ENCODE measurements at places on chromosomes 1 and 21.

GRCh38 chr1:165857046-165857801 lies 29.8 kb downstream of the UCK2 start:
- peak; percentile 45 for DNase-seq

DNA sequence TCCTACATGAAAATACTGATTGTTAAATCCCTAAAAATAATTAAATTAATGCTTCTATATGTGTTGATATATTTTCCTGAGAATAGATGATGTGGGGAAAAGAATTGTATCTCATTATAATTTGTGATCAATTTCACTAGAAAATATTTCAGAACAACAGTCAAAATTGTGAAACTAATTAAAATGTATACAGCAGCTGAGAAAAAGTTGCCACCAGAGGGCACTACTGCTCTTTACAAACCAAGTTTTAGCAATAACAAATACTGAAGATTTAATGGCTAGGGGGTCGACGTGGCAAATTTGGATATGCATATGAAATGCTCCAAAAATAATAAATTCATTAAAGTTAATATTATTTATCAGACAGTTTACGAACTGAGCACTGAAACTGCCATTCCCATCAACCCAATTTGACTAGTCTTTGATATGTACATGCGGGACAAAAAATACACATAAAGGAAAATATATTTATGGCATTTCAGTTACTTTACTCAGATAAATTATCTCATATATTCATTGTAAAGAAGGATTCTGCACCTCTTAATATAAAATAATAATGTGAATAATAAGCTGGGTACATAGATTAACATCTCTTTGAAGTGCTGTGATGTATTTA lies 96.3 kb upstream of the TMPRSS15 start:
- no peak for DNase-seq

DNA sequence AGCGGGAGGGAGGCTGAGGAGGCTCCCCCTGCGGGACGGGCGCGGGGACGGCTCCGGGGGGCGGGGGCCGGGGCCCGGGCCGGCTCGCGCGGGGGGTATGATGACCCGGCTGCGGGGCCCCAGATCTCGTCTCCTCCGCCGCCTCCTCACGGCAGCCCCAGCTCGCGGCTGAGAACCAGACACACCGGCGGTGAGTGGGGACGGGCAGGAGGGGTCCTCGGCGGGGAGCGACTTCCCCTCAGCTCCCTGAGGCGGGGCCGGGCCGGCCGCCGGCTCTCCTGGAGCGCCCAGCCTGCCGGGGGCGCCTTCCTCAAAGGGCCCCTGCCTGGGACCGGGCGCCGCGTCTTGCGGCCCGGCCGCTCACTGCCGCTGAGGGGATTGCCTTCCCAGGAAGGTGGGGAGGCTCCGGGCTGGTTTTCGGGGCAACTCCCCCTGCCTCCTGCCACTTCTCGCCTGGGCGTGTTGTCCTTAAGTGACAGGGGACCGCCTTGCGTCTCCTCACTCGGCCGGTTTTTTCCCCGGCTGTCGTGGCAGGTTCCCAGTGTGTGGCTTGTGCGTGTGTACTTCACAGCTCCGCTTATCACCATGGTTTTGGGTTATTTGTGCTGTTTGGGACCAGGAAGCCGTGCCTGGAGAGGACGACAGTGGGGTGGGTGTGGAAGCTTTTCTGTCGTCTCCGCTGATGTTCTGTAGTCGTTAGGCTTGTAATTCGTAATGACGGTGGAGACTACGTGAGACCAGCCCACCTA lies 800 bp downstream of the HIPK1 start:
- DNase-seq: peak; percentile 87

DNA sequence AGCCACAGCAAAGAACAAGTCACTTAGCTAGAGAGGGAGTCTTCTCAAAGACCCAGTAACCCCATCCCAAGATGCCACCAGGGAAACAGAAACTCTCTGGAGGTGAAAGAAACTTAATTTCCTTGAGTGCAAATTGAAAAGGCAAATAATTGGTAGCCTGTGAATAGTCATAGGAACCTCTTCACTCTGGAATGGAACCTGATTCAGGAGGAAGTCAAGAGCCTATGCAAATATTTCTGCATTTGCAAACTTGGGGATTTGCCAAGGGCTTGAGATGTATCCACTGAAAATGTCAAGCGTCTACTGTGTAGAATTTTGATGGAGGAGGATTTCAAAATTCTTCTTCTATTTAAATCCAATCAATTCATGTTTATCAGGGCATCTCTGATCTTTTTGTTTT lies 5.7 kb downstream of the HIVEP3 start:
- no peak for DNase-seq

GRCh38 chr1:214321705-214322453 lies 40.9 kb downstream of the SMYD2 start:
- DNase-seq: no peak

DNA sequence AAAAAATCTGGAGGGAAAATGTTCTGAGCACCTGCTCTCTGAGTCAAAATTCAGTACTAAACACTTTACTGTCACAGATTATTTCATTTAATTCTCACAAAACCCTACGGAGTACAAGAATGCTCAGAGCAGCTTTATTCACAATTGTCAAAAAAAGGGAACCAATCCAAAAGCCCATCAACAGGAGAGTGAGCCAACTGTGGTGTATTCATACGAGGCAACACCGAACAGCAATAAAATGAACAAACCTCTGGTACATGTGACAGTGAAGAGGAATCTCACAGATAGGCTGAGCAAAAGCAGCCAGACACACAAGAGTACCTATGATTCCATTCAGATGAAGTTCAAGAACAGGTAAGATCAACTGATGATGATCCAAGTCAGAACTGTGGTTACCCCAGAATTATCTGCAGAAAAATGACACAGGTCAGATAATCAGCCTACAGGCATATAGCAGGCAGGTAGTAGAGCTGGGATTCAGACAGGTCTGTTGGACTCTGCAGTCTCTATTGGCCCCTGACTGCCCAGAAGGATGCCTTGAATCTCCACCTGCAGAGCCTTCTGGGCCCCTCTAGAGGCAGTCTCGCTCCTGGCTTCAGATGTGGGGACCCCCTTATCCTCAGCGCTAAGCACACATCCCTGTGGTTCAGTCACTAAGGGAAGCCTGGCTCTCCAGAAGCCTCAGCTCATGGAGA lies 19.2 kb downstream of the SLC9A1 start:
- no peak for DNase-seq

- no peak for DNase-seq
Observed at GRCh38 chr1:210233495-210234328, 1.1 kb downstream of the SERTAD4 start.

- DNase-seq: no peak
Observed at GRCh38 chr21:46183910-46184624, at the start of gene SPATC1L. Gene SPATC1L (minus strand): TSS chr21:46184459. CDS start chr21:46182816, 1,643 bp downstream.

DNA sequence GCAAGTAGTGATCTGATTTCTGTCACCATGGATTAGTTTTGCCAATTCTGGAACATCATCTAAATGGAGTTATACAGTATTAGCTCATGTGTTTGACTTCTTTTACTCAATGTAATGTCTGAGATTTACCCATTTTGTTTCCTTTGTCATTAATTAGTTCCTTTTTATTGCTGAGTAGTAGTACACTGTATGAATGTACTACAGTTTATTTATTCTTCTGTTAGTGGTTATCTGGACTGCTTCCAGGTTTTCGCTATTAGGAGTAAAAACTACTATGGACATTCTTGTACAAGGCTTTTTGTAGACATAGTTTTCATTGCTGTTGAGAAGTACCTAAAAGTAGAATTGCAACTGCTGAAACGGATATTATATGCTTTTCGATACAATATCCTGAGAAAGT lies 14.1 kb downstream of the SUCO start:
- no peak for DNase-seq

DNA sequence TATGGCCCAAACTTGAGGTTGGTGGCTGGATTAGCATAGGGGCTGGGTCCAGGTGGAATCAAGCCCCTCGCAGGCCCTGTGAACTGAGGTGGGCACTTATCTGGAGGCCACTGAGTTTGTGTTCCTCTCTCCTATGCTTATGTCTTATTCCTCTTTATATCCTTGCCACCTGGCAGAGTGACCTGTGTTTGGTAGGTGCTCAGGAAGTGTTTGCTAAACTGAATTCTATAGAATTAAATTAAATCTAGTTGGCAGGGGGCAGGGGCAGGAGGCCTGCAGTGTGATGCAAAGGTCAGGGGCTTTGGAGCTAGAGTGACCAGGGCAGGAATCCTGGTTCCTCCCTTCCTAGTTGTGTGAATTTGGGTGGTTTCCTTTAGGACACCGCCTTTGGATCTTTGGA lies 1.1 kb upstream of the TMEM9 start:
- no peak for DNase-seq

DNA sequence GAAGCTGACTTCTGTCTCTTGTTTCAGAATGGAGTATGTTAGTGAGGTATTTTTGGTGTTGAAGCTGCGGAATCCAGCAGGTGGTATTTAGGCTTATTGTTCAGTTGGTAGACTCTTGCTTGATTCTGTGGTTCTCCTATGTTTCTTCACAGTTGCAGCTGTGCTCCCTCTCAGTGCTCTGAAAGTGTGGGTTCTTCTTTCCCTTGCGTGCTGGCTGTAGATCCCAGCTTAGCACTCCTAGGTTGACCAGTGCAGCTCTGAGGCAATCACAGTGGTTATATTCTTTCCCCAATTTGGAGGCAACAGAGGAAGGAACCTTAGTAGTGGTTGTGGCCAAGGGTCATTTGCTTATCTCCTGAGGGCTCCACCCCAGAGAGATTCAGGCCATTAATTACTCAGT lies 269.2 kb upstream of the NRIP1 start:
- DNase-seq: no peak

- no peak for DNase-seq
Observed at GRCh38 chr1:235659186-235659771, 9.7 kb upstream of the GNG4 start.

- DNase-seq: no peak
Observed at GRCh38 chr1:208105756-208106155, 138.4 kb downstream of the PLXNA2 start.

GRCh38 chr1:58290685-58291372 lies 255.7 kb downstream of the OMA1 start:
- DNase-seq: no peak

DNA sequence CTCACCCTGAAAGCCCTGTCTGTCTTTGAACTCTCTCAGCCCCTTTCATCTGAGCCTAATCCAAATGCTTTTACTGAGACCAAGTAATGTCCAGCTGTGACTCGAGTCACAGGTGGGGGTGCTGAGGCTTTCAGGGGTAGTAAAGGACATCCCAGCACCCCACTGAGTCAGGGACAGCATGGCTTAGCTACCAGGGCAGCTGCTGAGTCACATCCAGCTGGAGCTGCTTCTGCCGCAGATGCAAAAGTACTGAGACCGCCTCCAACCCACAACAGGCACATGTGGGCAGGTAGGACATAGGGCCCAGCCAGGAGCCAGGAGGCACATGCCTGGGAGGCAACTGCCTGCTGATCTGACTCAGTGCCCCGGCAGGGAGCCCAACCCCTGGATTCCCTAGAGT lies 6.7 kb upstream of the VSIG8 start:
- no peak for DNase-seq

- DNase-seq: no peak
Observed at GRCh38 chr1:172360985-172361384, 59.5 kb upstream of the C1orf105 start.

- no peak for DNase-seq
Observed at GRCh38 chr1:220249522-220249921, 22.7 kb downstream of the RAB3GAP2 start.

DNA sequence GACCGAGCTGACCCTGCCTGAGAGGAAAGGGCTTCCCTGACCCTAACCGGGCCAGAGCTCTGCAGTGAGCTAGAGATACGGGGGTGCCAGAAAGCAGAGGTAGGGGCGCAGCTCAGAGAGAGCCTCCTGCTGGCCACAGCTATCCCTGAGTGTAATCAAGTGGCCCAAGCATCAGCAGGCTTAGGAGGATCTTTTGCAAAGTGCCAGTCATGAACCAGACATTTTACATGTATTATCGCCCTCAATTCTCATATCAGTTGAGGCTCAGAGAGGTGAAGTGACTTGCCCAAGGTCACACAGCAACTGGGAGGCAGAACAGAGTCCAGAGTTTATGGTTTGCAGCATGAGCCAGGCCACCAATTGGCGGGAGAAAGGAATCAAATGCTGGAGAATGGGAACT lies 7.0 kb upstream of the ID3 start:
- DNase-seq: no peak

DNA sequence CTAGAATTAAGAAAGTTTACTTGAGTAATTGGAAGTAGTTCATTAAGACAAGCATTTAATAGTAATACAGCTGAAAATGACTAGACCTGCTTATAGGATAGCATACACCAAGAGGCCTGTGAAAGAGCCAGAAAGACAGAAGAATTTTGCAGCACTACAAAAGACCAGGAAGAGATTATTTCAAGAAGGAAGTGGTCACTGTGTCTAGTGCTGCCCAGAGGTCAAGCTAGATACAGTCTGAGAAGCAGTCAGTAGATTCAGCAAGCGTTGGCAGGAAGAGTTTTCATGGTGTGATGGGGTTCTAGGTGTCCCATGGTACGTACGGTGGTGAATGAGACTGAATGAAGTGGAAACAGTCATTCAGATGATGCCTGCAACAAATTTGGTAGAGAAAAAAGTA lies 31.5 kb downstream of the RGS8 start:
- no peak for DNase-seq

GRCh38 chr21:39712976-39713375 lies 32.0 kb upstream of the IGSF5 start:
- DNase-seq: no peak

DNA sequence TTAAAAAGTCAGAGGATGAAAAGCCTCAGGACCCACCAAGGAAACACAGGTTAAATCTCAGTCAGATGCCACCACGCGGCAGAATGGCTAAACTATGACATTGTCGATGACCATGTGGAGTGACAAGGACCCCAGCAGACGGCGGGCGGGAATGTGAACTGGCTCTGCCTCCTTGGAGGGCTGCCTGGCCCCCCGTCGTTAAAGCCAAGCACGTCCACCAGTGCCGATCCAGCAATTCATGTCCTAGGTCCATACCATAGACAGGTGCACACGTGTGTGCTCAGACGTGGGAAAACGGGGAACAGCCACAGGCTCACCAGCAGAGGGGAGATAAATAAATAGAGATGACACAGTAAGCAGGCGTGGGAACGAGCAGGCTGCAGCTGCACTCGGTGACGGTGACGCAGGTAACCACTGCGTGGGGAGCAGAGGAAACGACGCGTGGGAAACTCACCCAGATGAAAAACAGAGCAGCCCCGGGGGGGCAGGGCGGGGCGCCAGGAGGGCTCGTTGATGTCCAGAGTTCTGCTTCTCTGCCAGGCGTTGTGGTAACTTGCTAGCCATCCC lies 28.3 kb upstream of the PCBP3 start:
- peak; percentile 92 for DNase-seq

DNA sequence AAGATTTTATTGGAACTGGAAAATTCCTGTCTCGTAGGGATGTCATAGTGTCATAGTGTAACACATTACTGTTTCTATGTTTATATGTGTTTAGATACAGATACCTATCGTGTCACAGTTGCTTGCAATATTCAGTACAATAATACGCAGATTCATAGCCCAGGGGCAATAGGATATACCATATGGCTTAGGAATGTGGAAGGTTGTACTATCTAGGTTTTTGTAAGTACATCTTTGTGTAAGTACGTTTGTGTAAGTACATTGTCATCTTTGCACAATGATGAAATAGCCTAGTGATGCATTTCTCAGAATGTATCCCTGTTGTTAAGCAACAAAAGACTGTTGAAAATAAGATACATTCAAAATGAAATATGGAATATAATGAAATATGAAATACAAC lies 68.9 kb downstream of the CAMTA1 start:
- DNase-seq: no peak

- no peak for DNase-seq
Observed at GRCh38 chr1:245829194-245829593, 674.4 kb downstream of the KIF26B start.

Measured in CD4-positive, alpha-beta T cell treated with Interleukin-15 for 1 hour (primary cell).